Muscle of arm (tissue), 14 donors: ENCODE measurements at places on chromosomes 11 and 22.

GRCh38 chr22:19523240-19524169, 705 bp downstream of the CLDN5 start:
- DNase-seq: no peak

DNA sequence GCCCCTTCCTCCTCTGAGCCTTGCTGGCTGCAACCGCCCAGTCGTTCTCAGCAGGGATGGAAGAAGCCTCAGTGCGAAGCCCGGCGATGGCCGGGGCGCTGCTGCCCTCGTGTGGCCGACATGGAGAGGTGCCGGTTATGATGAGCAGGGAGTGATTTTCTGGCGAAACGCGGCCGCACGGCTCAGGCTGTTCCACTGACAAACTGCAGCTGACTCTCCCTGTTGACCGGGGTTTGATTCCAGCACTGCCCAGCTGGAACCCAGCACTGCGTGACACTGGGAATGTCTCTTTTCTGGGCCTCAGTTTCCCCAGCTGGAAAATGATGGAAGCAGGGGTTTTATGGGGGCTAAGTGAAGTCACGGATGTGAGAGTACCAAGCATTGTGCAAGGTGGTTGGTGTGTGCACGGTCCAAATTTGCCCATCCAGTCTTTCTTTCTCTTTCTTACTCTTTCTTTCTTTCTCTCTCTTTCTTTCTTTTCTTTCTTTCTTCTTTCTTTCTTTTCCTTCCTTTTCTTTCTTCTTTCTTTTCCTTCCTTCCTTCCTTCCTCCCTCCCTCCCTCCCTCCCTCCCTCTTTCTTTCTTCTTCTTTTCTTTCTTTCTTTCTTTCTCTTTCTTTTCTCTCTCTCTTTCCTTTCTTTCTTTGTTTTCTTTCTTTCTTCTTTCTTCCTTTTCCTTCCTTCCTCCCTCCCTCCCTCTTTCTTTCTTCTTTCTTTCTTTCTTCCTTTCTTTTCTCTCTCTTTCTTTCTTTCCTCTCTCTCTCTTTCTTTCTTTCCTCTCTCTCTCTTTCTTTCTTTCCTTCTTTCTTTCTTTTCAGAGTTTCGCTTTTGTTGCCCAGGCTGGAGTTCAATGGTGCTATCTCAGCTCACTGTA, 25.8 kb upstream of the MPPED1 start:
- DNase-seq: peak; percentile 86

- no peak for DNase-seq
Measured at GRCh38 chr11:65814986-65815565, 18.7 kb upstream of the SNX32 start.

- DNase-seq: no peak
Measured at GRCh38 chr22:36395915-36396314, 8.1 kb upstream of the MYH9 start.

- no peak for DNase-seq
Measured at GRCh38 chr11:41842673-41843072, 383.2 kb upstream of the LRRC4C start.

GRCh38 chr11:2205214-2205720, 33.7 kb upstream of the TH start:
- no peak for DNase-seq

GRCh38 chr11:132785878-132786277, 746.4 kb downstream of the OPCML start:
- DNase-seq: no peak

DNA sequence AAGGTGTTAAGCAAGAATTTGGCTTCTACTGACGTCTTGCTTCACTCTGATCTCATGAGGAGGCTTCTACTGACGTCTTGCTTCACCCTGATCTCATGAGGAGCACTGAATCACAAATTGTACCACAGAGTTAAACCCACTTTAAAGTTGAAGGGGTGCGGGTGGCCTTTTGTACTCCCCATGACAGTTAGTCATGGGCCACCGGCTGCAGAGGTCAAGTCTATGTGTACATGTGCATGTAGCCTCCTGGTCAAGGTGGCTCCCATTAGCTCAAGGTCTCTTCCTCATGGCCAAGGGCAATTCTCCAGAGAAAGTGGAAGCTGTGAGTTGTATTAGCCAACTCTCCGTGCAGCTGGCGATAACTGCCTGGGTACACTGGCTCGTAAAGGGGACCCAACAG, 23.1 kb upstream of the FZD4 start:
- no peak for DNase-seq

- DNase-seq: no peak
Measured at GRCh38 chr11:131662317-131662972, 292.0 kb downstream of the NTM start.

DNA sequence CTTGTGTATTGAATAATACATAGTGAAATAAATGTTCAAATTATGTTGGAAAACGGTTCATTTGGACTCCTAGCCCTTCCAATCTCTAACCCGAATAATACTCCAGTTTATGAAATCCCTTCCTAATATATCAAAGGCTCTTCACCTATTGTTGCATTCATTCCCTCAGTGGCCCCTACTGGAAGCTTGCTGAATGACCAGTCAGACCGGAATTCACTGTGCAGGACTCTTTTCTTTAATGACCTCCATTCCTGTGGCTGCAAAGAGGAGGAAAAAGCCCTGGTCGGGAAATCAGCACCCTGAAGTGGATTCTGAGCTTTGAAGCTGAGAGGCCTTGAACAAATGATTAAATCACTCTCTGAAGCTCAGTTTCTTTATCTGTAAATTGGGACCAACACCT, 19.1 kb upstream of the RCN1 start:
- DNase-seq: no peak
